Thoracic aorta (tissue), 2 donors: ENCODE measurements at places on chromosomes 3 and 15. TPM values are rescaled to one million over a fixed set of nuclear protein-coding genes. Genes with fewer than 3 reads are reported as not detected.

- DNase-seq: no peak
These were observed 10.8 kb downstream of the CLCN2 start for GRCh38 chr3:184350618-184351017.

The SLC12A1 gene
- 0.85 TPM for total RNA-seq

DNA sequence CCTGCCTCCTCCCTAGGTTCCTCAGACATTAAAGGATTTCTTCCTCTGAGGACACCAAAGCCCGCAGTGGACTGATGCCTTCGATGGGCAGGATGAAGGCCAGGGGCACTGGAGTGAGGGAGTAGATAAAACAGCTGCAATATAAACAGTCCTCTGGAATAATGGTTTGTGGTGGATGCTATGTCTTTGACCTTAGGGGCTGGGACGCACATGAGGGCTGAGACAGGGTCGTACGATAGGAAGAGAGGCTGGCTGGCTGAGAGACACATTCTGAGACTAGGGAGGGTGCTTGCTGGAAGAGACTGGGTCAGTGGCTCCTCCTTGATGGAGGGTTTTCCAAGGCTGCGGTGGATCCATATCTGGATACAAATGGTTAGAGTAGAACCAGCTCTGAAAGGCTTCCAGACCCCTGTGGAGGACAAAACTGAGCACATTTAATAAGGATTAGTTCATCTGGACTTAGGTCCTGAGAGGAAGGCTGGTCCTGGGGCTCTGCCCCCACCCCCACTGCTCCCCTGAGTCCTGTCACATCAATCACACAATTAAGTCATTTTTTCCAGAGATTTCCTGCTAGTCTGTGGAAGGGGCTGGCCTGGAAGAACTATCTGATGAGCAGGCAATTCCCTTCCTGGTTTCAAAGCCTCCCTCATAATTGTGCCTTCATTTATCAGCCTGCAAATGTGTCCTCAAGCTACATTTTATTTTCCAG lies 15.8 kb downstream of the TBC1D21 start:
- DNase-seq: no peak

The ISL2 gene
- total RNA-seq: not detected

The ZNF592 gene
- 26.7 TPM for total RNA-seq

GRCh38 chr3:105752791-105753415 lies 115.9 kb downstream of the CBLB start:
- DNase-seq: no peak

The FBXO40 gene
- total RNA-seq: not detected

The A4GNT gene
- total RNA-seq: not detected

DNA sequence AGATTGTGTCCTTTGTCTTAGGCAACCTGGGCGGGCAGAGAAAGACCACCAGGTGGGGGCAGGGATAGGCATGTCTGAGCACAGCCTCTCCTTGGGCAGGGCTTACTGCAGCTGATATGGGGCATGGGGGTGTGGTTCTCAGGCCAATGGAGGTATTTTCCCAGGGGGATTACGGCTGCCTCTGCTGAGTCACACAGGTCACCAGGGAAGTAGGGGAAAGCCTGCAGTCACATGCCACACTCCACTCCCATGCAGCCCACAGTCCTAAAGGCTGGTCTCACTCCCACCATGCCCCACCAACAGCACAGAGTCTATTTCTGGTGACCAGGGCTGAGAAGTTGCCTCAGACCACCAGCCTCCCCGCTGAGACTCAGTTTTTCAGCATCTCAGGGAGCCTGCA lies 466.4 kb downstream of the DIPK2A start:
- no peak for DNase-seq

DNA sequence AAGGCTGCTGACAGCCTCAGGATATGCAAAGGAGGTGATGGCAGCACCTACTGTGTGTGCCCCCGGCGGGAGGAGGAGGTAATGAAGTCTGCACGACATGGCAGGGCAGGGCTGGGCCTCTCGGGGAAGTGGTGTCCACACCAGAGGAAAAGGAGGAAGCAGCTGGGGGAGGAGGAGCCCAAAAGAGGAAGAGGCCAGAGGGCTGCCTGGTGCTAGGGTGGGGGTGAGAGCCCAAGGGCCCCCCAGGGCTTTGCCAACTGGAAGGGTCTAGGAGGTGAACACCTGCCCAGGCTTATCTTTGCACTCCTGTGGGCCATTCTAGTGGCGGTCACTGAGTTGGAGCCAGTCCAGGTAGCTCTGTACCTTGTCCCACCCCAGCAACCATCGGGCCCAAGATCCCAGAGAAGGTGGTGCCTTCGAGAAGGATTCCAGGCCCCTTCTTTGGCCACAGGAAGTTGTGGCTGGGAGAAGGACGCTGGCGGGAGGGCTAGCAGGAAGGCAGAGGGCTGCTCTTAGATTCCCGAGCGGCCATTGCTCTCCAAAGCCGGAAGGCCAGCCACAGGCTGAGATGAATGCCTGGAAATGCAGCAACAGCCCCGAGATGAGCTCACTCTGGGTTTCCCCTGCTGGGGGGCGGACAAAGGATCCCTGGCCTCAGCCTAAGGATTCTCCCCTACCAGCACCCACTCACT lies 7.0 kb downstream of the GNAI2 start:
- DNase-seq: no peak

DNA sequence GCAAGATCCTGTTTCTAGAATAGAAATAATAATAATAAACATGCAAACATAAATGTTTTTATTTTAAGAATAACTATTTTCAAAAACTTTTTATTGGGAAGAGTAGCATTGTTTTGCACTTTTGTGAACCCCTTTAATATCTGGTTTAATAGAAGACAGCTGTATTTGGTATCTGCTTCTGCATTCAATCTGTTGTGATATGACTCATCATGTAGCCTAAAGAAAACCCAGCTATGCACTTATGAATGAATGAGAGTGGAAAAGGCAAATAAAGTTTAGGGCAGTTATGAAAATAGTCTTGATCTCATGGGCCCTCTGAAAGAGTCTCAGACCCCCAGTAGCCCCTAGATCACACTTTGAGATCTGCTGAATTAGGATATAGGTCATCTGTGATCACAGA lies 100.4 kb upstream of the PPP2R3A start:
- DNase-seq: no peak

GRCh38 chr3:162041622-162042021 lies 545.0 kb downstream of the OTOL1 start:
- DNase-seq: no peak

The FBLN2 gene
- 233 TPM for total RNA-seq

The TM4SF18 gene
- total RNA-seq: 1.9 TPM
